ENCODE measurements at places on chromosomes 6 and 20.

- DNase-seq = no peak
Measured at GRCh38 chr20:21921251-21921650, 215.8 kb downstream of the PAX1 start.

GRCh38 chr20:56636716-56637115 is 7.6 kb downstream of the TFAP2C start:
- no peak for DNase-seq

- no peak for DNase-seq
Measured at GRCh38 chr6:163720460-163721235, 306.1 kb downstream of the QKI start.

DNA sequence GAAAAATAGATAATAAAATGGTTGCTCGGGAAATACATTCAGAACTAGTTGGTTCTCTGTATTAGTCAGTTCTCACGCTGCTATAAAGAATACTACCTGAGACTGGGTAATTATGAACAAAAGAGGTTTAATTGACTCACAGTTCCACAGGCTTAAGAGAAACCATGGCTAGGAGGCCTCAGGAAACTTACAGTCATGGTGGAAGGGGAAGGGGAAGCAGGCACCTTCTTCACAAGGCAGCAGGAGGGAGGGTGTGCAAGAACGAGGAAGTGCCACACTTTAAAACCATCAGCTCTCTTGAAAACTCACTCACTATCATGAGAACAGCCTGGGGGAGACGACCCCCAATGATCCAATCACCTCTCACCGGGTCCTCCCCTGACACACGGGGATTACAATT is 24.2 kb upstream of the SNX9 start:
- DNase-seq = no peak

DNA sequence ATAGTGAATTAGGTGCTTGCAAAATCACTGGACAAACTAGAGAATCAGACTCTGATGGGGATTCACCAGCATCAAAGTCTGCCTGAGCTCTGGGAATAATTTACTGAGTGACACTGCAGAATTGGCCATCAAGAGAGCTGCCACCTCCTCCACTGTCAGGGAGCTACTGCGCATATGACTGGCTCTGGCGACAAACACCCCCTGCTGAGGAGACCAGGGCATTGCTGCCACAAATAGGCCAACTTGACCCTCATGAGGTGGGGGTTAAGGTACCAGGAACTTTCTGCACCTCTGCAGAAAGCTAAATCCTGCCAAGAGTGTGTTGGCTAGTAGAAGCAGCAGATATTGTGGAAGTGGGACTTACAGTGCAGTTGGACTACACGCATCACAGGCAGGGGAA is 88.0 kb downstream of the CDS2 start:
- DNase-seq = no peak

DNA sequence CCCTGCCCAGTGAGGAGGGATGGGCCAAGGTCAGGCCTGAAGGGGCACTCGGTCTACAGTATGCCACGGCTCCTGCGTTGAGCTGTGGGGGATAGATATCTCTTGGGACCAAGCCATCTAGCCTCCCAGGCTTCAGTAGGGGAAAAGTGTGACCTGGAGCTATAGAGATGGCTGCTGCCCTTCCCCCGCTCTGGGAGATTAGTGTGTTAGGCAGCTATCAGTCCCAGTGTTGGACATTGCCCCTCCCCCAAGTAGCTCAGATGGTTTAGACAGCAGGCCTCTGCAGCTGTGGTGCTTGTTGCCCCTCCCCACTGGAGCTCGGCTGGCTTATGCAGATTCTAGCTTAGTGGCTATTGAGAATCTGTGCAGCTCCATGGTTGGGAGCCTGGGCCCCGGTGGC is 56.8 kb downstream of the KHDRBS2 start:
- no peak for DNase-seq

GRCh38 chr20:1337441-1337840 is 8.5 kb upstream of the SDCBP2 start:
- DNase-seq = no peak

DNA sequence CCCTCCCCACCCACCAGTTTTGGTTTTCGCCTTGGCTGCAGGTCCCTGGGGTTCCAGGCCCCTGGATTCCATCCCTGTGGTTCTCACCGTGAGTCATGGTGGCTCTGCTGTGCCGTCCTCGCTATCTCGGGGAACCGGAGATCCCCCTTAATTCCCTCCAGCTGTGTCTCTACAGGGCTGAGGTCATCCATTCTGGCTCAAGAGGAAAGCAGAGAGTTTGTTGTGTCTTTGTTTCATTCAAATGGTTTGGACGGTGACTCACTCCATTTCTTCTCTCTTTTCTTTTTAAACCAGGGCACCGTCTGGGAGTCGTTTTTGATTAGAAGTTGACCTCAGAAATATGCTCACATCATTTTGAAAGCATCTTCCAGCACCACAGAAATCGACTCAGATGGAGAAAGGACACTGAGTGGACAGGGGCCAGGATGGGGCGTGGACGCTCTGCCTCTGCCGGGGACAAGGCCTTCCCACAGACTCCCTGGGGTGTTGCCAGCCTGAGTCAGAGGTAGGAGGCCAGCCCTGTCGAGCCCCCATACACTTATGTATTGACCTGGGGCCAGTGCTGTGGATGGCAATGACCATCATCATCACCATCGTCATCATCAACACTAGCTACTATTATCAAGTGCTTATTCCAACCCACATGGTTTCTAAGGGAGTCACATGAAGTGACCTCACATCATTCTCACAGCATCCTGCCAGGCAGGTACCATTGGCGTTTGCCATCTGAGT is 176.2 kb downstream of the NFATC2 start:
- no peak for DNase-seq

DNA sequence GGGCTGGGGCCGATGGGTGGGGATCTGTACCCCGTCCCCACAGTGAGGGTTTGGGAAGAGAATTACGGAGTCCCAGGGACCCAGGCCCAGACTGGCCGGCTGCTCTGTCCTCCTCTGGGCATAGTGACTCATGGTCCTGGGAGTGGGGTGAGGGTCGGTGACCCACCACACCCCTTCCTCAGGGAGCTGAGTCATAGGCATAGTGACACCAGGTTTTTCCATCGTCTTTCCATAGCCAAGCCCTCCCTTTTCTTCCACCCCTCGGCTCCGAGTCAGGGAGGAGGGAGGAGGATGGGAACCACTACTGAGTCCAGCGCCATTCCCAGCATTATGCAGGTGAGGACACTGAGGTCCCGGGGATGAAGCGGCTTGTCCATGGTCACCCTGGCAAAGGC is 8.9 kb downstream of the CYP21A2 start:
- no peak for DNase-seq

- DNase-seq = no peak
Measured at GRCh38 chr6:30703011-30703410, 12.2 kb upstream of the NRM start.

DNA sequence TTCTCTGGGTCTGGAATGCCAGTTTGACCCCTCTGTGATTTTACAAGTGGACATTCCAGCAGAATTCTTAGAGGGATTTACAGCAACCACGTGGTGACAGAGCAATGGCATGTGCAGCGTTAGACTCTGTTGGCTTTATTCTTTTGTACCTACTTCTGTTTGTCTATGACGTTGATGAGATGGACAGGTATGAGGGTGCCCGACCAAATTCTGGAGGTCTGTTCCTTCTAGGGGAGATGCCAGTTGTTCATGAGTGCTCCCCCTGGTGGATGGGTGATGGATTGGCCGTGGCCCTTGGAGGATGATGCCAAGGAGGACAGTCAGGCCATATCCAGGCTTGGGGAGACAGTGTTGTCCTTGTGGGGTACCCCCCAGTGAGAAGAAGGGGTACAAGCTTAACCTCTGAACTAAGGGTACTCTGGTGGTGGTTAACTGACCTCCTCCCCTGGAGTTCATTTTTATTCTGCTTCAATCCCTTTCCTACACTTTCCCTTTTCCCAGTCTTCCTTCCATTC is 198.6 kb downstream of the DTNBP1 start:
- no peak for DNase-seq

- no peak for DNase-seq
Measured at GRCh38 chr6:130994319-130995097, 68.5 kb downstream of the EPB41L2 start.

DNA sequence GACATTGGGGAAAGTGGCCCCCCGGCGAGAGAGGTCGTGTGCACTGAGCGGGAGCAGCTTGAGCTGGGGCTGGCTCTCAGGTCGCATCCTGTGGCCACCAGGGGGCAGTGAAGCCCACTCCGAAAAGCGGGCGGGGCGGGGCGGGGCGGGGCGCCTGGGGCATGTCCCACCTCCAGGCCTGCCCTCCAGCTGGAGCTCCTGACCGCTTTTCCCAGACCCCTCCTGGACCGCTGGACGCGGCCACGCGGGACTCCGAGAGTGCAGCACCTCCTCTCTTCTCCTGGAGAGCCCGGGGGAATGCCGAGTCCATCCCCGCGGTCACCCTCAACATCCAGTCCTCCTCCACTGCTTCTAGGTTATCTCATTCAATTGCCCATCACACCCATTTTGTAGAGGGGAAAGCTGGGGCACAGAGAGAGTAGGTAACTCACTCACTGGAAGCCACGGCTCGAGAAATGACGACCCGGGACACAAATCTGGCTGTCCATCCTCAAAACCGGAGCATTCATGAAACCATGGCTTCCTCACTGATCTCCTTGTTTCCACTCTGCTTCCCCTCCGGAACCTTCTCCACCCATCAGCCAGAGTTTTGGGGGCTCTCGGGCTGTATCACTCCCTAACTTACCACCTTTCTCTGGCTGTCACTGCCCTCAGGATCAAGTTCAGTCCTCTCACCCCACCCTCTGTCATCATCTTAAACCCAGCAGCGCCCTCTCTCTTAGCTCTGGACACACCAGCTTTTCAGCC is 24.1 kb downstream of the COX4I2 start:
- peak; percentile 59 for DNase-seq

- DNase-seq = no peak
Measured at GRCh38 chr6:154703124-154703523, 30.1 kb upstream of the SCAF8 start.

DNA sequence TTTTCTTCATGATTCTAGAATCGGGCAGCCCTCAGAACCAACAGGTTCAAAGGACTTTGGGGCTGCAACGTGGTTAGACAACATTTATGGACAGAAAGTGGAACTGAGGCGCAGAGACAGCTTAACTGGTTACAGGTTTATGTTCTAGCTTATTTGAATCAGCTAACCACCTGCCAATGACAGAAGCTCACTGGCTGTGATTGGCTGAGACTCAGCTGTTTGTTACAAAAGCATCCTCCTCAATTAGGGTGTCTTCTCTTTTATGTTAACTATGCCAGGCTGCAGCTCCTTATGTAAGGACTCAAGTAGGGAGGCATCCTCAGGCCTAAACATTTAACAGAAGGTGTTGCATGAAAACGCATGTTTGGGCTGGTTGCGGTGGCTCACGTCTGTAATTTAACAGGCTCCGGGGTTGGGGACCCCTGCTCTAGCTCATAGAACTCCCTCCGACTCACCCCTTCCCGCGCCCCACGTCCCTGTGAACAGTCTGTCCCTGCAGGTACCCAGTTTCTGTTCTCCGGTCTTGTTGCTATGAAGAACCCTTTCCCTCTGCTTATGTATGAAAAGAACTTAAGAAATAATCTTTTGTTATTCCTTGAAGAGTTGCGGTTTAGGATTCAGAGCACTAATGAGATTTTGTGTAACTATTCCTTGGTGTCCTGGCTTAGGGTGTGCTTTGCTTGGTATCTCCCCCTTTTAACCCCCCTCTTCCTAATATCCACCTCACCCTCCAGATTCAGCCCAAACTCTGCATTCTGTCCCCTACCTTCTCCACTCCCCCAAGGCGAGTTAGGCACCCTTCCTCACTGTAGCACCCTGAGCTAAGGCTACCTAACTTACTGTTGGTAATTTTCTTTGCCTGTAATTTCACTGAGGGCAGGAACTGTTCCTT is 1.2 kb upstream of the TMEM181 start:
- DNase-seq = no peak

GRCh38 chr20:59784365-59784764 is 149.1 kb downstream of the SYCP2 start:
- peak; percentile 22 for DNase-seq

DNA sequence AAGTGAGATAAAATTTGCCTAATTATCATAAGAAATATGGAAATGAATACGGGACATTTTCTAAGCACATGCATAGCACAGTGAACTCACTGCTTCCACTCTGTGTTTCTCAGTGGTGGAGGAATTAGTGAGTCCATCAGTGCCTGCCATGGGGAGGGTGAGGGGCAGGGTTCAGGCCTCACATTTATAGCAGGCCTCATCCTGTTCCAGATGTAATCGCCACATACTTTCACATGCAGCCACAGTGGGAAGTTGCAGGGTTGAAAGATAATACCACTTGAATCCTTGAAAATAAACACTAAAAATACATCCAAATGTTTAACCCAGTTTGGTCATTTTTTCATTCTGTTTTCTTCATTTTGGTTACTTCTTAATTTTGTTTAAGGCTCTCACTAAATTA is 29.9 kb upstream of the ANKEF1 start:
- DNase-seq = no peak

DNA sequence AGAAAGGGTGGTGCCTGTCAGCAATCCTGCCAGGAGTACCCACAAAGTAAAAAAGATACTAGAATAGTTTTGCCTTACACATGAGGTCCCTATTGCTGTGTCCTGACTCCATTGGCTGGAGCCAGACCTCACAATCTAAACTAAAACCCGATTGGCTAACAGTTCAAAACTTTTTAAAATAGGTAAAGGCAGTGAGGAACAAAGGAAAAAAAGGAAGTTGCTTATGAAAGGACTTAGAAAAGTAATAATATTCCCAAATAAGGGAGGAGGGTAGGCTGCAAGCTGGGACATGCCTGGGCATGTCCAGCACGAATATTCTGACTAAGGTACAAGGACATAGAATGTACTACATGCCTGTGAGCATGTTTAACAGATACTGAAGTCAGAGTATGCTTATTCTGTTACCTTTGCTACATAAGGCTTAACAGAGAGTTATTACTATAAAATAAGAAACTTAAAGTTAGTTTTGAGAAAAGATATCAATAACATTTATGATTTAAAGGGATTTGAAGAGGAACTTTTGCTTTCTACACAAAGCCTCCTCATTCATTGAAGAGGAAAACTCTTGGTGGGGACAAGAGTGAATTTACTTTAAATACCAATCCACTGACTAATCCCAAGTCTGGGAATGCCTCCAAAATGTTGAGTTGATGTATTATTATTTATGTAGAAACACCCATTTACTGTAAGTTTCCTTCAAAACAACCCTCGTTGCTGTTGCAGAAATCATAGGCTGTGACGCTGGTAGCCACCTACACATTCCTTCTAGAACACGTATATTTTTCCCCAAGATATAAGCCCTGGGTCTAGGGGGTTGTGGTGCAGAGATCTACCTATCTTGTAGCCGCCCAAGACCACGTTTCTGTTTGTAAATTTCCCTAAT is 8.2 kb upstream of the MTHFD1L start:
- peak; percentile 59 for DNase-seq

DNA sequence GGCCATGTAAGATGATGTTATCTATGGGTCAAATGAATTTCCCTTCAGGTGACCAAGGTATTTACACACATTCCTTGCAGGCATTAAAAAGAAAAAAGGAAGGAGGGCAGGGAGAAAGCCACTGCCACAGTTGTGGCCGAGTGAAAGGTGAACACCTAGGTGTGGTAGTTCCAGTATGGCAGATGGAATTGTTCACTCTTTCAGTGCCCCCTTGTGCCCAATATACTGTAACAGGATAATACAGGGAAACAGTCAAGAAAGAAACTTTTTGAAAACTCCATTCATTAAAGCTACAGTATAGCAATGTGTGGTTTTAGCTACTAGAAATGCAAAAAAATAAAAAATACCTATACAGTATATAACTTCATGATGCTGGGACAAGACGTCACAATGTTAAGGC is 52.1 kb downstream of the BMP2 start:
- no peak for DNase-seq

- DNase-seq = no peak
Measured at GRCh38 chr6:142048593-142048980, 84.1 kb upstream of the GJE1 start.
